ENCODE measurements at places on chromosomes 5 and 9. TPM values are rescaled to one million over a fixed set of nuclear protein-coding genes. Genes with fewer than 3 reads are reported as not detected.

DNA sequence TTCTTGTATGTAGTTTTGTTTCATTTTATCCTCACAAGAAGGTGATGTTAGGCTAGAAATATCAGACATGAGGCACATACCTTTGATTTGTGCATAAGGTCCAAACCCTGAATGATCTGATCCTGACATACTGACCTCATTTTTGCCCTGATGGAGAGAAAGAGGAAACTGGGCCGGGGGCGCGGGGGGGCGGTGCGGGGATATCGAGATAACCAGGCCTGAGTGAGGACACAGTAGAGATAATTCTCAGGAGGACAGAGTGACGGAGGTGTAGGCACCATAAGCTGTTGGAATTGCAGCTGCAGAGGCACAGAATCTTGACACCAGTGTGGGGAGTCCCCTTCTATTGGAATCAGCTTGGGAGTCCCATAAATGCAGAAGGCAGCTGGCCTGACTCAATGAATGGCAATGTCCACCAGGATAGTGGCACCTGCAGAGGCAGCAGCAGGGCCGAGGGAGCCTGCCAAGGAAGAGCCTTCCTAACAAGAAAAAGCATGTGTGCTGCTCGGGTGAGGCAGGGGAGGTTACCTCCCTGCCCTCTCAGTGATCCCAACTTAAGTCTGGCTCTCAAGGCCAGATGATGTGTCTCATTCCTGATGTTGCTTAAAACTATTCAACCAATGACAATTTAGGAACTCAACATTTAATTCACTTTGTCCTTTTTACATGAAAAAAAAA, 234.3 kb upstream of the MSX2 start:
- ATAC-seq: peak; percentile 70

DNA sequence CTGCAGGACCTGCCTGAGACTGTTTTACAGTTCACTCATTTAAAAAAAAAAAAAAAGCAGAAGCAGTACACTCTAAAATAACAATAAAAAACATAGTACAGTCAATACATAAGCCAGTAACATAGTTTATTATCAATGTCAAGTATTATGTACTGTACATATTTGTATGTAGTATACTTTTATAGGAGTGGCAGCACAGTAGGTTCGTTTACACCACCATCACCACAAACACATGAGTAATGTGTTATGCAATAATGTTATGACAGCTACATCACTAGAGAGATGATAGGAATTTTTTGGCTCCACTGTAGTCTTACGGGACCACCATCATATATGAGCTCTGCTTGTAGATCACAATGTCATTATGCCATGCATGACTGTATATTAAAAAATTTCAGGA, 462.8 kb downstream of the ISL1 start:
- ATAC-seq: no peak

DNA sequence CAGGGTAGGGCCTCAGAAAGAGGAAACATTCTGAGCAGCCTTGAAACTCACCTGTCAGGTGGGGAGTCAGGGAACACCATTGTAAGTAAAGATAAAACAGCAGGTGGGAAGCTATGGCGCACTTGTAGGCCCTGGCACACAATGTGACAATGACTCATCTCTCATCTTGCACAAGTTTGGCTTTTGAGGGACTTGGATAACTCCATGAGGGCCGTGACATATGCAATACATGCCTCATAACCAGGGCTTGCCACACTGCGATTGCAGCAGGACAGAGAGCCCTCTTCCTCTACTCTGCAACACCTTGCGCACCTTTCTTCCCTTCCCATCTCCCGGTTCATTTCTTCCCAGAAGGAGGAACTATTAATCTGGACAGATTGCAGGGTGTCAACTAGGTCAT, 144.9 kb downstream of the CEP120 start:
- peak; percentile 60 for ATAC-seq

- no peak for ATAC-seq
Measured at GRCh38 chr9:135878528-135879236, 28.7 kb downstream of the CAMSAP1 start.

DNA sequence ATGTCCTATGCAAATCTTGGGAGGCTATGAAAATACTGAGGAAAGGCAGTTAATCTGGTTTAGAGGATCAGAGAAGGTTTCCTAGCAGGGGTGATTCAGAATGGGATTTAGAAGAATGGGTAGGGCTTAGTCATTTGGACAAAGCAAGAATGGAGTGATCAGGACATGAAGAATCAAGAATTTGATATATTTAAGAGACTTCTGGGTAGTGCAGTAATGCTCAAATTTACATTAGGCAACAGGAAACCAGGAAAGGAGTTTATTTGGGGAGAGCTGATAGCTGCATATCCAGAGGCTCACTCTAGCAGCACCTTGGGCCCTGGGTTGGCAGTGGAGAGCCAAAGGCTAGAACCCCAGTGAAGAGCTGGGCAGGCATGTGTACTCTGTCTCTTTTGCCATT, 78.9 kb upstream of the PAPPA start:
- ATAC-seq: peak; percentile 89

DNA sequence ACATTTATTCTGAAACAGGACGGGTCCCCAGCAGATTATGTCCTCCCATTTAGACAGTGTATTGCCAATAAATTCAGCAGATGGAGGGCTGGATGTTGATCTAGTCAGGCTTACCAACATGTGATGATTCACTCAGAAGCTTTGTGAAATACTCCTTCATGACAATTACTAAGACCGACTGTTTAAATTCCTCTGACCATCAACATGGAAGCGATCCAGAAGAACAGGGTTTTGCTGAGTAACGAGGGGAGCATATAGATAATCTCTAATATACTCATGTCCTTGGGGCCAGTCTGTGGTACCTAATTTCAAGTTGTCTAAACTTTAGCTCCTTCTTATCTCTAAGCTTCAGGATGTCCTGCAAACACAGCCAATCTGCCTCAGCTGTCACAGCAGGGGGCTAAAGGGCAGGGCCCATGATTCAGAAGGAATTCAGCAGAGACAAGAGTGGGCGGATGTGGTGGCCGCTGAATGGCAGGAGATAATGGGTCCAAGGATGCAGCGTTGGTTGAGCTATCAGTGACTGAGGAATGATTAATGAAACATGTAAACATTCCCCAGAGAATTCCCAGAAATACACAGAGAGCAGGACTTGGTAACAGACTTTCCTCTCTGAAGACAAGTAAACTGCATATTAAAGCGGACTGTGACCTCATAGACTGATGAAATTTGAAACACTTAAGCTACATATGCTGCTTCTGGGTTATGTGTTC, 109.4 kb downstream of the ANKRD55 start:
- peak; percentile 26 for ATAC-seq

DNA sequence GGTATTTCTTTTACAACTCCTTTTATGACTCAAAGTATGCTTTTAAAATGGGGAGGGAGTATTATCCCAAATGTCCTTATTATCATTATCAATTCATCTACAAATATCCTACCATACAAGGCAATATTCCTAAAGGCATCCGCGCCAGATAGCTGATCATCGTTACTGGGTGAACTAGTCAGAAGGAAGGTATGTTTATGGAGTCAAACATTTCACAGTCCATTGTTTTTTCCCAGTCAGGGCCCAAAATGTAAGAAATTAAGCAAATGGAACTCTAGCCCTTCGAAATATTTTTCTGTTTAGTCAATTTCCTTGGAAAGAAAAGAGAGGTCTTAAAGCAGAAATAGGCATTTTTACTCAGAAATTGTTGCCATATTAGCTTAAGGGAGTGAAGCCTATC, 188.5 kb upstream of the CCNG1 start:
- no peak for ATAC-seq

- no peak for ATAC-seq
Measured at GRCh38 chr5:178392931-178393394, 160.4 kb upstream of the PHYKPL start.

DNA sequence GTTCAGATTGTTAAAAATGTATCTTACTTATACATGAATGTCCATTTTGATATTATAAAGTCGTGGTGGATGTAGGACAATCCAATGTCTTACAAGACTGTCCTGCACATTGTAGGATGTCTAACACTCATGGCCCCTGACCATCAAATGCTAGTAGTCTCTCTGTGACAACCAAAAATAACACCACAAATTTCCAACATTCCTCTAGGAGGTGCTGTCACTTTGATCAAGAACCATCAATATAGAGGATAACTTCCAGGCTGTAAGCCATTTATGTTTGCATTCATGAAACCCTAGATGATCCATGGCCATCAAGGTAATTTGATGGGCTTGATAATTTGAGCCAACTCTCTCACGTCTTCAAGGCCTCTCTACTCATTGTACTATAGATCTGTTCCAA, 20.5 kb upstream of the ZFR start:
- no peak for ATAC-seq

- ATAC-seq: no peak
Measured at GRCh38 chr5:35294976-35295375, 64.7 kb upstream of the PRLR start.

Gene C9orf50
- total RNA-seq: not detected

Gene RRAGA
- 56.1 TPM for total RNA-seq

Gene OR1B1
- not detected for total RNA-seq

Gene SH2D3C
- 1.9 TPM for total RNA-seq
